ENCODE measurements at places on chromosomes 16 and 17.

- DNase-seq = no peak
Measured at GRCh38 chr16:85587762-85588556, 25.2 kb upstream of the GSE1 start.

DNA sequence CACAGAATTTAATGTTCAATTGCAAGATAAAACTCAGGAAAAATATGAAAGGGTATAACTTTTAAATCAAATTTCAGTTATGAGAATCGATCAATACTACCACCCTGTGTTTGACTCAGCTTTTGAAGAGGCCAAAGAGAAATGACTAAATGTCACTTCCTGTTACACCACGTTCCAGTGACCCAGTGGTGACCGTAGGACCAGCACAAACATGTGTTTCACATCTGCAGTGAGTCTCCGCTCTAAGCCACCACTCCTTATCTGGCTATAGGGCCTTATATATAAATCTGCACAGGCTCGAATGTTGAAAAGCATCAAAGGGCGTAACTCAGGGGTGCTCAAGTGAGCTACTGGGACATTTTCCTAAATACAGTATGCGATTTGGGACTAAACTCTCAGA lies 36.1 kb downstream of the CYB5D2 start:
- DNase-seq = no peak

DNA sequence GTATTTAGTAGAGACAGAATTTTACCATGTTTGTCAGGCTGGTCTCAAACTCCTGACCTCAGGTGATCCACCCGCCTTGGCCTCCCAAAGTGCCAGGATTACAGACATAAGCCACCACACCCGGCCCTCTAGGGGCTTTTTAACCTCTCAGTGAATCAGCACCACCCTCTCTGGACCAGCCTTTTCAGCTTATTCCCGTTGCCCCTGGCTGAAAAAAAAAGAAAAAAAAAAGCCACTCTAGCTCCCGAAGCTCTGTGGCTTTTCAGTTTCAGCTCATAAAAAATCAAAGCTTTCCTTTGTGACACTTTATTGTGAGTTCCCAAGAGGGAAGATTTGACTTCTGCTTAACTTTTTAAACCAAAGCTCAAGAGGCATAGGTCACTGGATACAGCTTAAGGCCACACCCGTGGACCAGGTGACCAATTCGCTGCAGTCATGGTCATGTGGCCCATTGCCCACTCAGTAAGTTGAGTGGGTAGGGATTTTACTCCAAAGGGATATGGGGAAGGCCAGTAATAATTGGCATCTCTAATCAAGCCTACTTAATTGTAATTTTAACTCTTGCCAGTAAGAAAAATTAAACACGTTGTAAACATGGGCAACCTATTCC lies 46.6 kb upstream of the MED13 start:
- no peak for DNase-seq

DNA sequence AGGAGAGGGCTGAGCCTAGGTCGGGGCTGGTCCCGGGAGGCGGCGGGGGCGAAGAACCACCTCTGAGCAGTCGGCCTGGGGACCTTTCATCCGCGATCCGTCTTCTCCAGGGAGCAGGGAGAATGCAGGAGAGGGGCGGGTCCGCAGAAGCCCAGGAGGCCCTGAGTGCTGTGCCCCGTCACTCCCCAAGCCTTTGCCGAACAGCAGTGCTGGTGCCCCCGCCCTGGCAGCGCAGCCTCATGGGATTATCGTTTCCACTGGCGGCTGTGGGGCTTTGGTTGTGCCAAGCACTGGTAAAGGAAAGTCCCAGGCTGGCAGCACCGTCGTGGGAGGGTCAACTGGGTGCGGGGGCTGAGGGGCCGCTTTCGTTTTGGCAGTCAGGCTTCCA lies 631 bp downstream of the TBL3 start:
- no peak for DNase-seq

- DNase-seq = no peak
Measured at GRCh38 chr16:66927918-66928649, 2.7 kb upstream of the RRAD start.

Measured in NCI-H1417 treated with DMSO at 0.1 percent for 48 hours (cell line).